Adrenal gland (tissue), 19 donors: ENCODE measurements at places on chromosomes 2 and 18. TPM values are rescaled to one million over a fixed set of nuclear protein-coding genes. Genes with fewer than 3 reads are reported as not detected.

Gene MYO1B
- polyA plus RNA-seq: 6.9 TPM

Gene ASPRV1
- 2.8 TPM for polyA plus RNA-seq

Gene KCNIP3
- polyA plus RNA-seq: 3.2 TPM

Gene OSBPL6
- 0.98 TPM for polyA plus RNA-seq

Gene CFAP65
- polyA plus RNA-seq: 0.16 TPM

Gene GNAL
- polyA plus RNA-seq: 0.48 TPM

Gene ATOH8
- polyA plus RNA-seq: 10.1 TPM

Gene TUBA3E
- polyA plus RNA-seq: not detected

Gene POU3F3
- 0.16 TPM for polyA plus RNA-seq

Gene AGXT
- 0.16 TPM for polyA plus RNA-seq

Gene OSBPL1A
- polyA plus RNA-seq: 18.7 TPM

Gene SALL3
- not detected for polyA plus RNA-seq

Gene KCNK3
- polyA plus RNA-seq: 133 TPM

Gene TCF23
- polyA plus RNA-seq: 0.03 TPM

Gene TUBB6
- 82.9 TPM for polyA plus RNA-seq

Gene ADAM23
- 7.1 TPM for polyA plus RNA-seq

Gene DCDC2C
- polyA plus RNA-seq: 0.71 TPM

Gene PARD3B
- 4.9 TPM for polyA plus RNA-seq

Gene RND3
- polyA plus RNA-seq: 37.7 TPM

Gene ST8SIA5
- 18.4 TPM for polyA plus RNA-seq

Gene ZEB2
- polyA plus RNA-seq: 54.3 TPM

Gene PRPF40A
- polyA plus RNA-seq: 83.0 TPM

Gene IDH1
- polyA plus RNA-seq: 82.8 TPM

Gene NLRC4
- 3.1 TPM for polyA plus RNA-seq

Gene RAPH1
- 11.9 TPM for polyA plus RNA-seq

Gene ID2
- polyA plus RNA-seq: 93.0 TPM

Gene ABCA12
- polyA plus RNA-seq: not detected

Gene L3MBTL4
- 3.9 TPM for polyA plus RNA-seq

Gene GALNT13
- 2.6 TPM for polyA plus RNA-seq

Gene REG3G
- 32.2 TPM for polyA plus RNA-seq

Gene TBR1
- polyA plus RNA-seq: not detected

Gene PCARE
- 0.02 TPM for polyA plus RNA-seq

Gene GKN2
- not detected for polyA plus RNA-seq

Gene CLIP4
- polyA plus RNA-seq: 7.3 TPM

Gene HDHD2
- 23.5 TPM for polyA plus RNA-seq

Gene RBMS1
- polyA plus RNA-seq: 26.4 TPM

Gene ALPP
- polyA plus RNA-seq: not detected

Gene UGT1A8
- polyA plus RNA-seq: 0.05 TPM

Gene PJVK
- polyA plus RNA-seq: 19.6 TPM

Gene MRPL30
- polyA plus RNA-seq: 16.8 TPM

Gene OSR1
- polyA plus RNA-seq: 3.9 TPM

Gene KIAA2012
- 0.09 TPM for polyA plus RNA-seq

Gene COBLL1
- 212 TPM for polyA plus RNA-seq

Gene PROM2
- 0.07 TPM for polyA plus RNA-seq

Gene LRRC30
- polyA plus RNA-seq: not detected

Gene RIT2
- not detected for polyA plus RNA-seq

Gene LTBP1
- polyA plus RNA-seq: 8.6 TPM

Gene HRH4
- not detected for polyA plus RNA-seq

Gene IL36A
- not detected for polyA plus RNA-seq

Gene ARL4C
- polyA plus RNA-seq: 8.8 TPM

Gene CD8B2
- polyA plus RNA-seq: not detected

Gene INHA
- polyA plus RNA-seq: 18.9 TPM

Gene REG3A
- 2.2 TPM for polyA plus RNA-seq

Gene RAMP1
- 7.6 TPM for polyA plus RNA-seq

Gene TEX44
- not detected for polyA plus RNA-seq

Gene SAG
- not detected for polyA plus RNA-seq

Gene ITGB6
- not detected for polyA plus RNA-seq
